ENCODE measurements at places on chromosomes 6 and 20. TPM values are rescaled to one million over a fixed set of nuclear protein-coding genes. Genes with fewer than 3 reads are reported as not detected.

DNA sequence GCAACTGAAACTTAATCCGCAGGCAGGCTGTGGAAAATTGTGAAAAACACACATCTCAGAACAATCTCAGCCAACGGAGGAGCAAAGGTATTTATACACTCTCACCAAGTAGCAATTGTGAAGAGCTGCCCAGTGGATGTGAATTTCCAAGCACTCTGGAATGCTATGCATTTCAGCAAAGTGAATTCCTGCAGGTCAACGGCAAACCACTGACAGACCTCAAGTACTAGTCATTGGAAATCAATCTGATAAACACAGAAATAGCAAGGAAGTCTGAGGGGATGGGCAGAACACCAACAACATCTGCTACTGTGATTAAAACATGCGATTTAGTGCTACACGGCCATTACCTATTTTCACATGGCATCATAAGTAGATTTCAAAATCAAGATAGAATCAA, 429.1 kb downstream of the HTR1B start:
- DNase-seq = no peak

DNA sequence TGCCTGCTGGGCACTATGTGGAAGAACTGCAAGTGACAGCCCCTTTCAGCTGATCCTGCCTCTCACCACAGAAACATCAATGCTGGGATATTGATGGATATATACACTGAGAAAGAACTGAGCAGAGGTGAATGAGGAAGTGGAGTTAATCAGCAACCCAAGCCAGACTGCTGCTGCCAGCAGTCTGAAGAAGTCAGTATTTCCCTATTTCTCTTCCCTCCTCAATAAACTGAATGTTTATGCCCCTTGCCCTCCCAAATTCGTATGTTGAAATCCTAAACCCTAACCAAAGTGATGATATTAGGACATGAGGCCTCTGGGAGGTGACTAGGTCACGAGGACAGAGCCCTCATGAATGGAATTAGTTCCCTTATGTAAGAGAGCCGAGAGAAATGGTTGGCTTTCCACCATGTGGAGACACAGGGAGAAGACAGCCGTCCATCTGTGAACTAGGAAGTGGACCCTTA, 76.3 kb downstream of the CDK19 start:
- peak; percentile 55 for DNase-seq

DNA sequence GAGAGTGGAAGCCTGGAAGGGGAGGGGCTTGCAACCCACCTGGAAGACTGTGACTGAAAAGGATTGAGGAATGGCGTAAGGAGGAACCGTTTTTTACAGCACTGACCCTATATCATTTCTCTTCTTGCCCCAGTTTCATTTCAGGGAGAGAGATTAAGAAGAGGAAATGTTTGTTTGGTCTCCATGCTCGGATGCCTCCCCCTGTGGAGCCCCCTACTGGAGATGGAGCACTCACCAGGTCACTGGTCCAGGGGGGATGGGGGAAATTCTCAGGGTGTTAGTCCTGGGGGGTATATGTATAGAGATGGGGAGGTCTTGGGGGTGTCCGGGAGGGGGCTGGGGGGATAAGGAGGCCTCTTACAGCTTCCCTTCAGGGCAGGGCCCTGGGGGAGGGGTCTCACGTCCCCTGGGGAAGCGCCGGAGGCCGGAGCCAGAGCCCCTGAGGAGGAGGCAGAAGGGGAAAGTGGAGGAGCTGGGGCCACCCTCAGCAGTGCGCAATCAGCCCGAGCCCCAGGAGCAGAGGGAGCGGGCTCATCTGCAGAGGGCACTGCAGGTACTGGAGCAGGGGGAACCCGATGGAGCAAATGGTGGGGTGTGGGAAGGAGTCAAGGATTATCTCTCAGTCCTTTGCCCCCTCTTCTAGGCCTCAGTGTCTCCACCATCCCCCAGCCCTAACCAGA, 3.2 kb downstream of the CUTA start:
- no peak for DNase-seq

SLC35B3 gene
- 20.4 TPM for polyA plus RNA-seq

MRAP2 gene
- 1.9 TPM for polyA plus RNA-seq
